ENCODE measurements at places on chromosomes 16 and 17.

DNA sequence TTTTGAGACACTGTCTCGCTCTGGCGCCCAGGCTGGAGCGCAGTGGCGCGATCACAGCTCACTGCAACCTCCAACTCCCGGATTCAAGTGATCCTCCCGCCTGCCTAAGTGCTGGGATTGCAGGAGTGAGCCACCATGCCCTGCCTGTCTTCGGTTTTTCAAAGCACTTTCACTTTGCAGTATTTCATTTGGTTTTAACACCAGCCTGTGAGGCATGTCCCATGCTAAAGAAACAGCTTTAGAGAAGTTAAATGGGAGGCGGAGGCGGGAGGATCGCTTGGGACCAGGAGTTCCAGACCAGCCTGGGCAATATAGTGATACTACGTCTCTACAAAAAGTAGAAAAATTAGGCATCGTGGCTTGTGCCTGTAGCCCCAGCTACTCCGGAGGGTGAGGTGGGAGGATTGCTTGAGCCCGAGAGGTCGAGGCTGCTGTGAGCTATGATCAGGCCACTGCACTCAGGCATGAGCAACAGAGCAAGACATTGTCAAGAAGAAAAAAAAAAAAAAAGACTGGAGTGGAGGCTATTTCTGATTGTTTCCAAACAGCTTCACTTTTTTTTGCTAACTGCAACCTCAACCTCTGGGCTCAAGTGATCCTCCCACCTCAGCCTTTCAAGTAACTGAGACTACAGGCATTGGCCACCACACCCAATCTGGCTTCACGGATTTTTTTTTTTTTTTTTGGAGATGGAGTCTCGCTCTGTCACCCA, 1.3 kb downstream of the METTL23 start:
- DNase-seq = no peak

- DNase-seq = no peak
Measured at GRCh38 chr16:23464196-23464595, 11.2 kb upstream of the COG7 start.

DNA sequence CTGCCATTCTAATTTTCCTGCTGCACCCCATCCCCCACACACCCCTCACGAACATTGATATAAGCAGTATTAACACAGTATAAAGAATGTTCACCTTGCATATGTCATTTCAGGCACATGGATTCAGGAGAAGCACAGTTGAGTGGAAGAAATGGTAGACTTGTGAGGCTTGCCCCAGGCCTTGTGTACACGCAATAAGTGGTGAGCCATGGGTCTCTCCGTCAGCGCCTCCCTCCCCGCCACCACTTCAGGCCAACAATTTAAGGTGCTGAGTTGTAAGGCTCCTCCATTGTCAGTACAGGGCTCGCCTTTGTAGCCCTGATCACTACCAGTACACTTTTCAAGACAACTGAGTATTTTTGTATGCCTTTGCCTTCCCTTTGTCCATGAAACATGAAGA, 12.2 kb upstream of the CLEC18C start:
- DNase-seq = no peak

DNA sequence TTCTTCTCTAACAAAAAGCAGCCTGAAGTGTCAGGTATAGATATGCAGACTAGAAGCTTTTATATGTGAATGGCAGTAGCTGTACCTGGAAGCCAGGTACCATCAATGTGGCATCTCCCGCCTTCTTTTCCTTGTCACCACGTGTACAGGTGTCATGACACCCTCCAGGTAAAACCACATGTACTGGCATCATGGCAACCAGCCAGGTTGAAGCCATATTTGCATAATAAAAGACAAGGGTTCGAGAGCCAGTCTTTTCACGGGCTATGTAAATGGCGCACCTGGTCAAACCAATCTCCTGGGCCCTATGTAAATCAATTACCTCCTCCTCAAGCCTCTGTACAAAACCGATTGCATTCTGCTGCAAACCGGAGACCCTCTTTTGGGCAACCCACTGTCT, 541.3 kb downstream of the CDH11 start:
- no peak for DNase-seq

GRCh38 chr17:78044280-78044835, 84.2 kb downstream of the TMC6 start:
- DNase-seq = no peak

- DNase-seq = no peak
Measured at GRCh38 chr17:70796757-70797156, 627.4 kb downstream of the KCNJ2 start.

DNA sequence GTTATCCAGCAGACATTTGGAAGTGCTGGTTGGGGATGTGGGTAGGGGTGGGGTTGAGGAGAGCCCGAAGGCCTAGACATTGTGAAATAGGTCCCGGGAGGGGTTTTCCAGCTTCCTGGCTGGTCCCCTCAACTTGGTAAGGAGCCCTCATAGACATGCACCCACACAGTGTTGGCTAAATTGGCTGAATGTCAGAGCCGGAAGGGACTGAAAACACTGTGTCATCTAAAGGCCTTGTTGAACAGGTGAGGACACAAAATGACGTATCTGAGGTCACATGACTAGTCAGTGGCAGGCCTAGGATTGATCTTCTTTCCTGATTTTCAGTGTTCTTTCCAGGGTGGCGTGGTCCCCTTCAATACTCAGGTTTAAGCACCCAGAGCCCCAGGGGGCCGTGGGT, 27.6 kb downstream of the ITGB3 start:
- no peak for DNase-seq

- no peak for DNase-seq
Measured at GRCh38 chr17:12637015-12637414, 28.7 kb upstream of the MYOCD start.

GRCh38 chr17:54785643-54786268, 114.9 kb upstream of the TOM1L1 start:
- no peak for DNase-seq

DNA sequence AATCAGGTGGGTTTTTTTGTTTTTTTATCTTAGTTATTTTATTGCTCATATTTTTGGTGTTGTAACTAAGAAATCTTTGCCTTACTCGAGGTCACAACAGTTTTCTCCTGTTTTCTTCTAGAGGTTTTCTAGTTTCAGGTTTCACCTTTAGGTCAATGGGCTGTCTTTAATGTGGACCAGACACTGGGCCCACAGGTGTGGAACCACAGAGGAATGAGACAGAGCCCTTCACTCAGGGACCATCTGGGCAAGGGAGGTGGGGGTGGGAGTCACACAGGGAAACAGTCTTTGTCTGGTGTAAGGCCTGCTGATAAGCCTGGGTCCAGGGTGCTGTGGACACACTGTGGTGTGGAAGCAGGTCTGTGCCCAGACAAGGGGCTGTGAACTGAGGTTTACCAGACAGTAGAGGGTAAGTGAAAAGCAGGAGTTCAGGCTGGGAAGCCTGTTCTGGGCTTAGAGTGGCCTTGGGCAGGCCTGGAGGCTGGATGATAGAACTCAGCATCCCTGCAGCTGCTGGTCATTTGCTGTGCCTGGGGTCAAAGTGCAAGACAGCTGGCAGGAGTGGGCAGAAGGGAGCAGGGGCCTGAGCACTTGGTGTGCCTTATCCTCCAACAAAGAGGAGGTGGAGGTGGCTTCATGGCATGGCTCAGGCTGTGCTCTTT, 75.6 kb downstream of the SPECC1 start:
- no peak for DNase-seq

DNA sequence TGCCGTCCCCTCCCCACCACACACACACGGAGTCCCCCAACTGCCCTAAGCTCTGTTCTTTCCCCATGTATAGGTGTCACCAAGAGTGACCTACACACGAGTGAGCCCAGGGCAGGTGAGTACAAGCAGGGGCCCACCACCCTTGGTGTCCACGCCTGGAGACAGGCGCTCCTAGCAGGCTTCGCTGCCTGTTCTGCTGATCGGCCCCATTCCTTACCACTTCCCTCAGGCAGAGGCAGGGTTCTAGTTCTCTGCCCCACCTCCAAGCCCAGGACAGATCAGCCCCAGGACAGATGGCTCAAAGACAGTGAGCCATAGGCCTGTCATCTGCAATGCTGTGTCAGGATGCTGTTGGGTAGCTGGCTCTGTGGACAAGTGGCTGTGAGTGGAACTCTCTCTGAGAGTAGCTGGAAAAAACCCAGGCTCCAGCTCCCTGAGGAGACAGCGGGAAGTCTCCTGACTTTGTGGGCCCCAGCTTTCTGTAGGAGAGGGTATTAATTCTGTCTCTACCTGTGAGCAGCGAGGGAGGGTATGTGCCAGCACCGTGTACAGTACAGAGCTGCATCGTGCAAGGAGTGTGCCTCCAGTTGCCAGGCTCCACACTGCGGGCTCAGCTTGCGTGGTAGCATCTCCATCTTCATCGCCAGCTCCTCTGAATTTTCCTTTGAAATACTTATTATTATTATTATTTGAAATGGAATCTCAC, 897 bp downstream of the TP53I13 start:
- DNase-seq = no peak

DNA sequence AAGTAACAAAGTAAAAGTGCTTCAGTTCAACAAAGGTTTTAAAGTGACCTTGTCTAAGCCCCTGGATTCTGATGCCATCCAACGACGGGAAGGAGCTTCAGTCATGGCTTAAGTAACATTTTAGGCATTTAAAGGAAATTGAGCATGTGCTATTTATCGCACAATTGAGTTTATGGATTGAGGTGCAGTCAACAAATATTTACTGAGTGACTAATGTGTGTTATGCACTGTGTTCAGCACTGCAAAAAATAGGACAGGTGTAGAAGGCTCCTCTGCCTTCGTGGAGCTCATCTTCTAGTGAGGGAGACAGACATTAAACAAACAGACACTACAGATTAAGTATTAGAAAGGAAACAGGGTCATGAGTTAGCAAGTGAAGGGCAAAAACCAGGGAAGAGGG, 12.5 kb downstream of the TMIGD1 start:
- no peak for DNase-seq

DNA sequence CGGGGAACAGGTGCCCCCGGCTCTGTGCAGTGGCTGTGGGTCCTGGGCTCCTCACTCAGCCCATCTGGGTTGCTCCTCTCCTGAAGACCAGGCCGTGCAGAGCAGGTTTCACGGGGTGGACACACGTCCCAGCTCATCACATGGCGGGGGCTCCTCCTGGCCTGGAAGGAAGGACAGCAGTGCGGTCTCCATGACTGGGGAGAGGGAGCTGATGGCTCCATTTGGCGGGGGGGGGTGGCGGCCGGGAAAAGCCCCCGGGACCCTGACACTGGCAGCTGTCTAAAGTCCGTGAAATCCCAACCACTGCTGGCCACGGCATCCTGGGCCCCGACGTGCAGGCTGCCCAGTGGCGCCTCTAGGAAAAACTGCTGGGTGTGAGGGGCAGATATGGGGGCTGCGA, 19.0 kb downstream of the SOX8 start:
- DNase-seq = no peak

DNA sequence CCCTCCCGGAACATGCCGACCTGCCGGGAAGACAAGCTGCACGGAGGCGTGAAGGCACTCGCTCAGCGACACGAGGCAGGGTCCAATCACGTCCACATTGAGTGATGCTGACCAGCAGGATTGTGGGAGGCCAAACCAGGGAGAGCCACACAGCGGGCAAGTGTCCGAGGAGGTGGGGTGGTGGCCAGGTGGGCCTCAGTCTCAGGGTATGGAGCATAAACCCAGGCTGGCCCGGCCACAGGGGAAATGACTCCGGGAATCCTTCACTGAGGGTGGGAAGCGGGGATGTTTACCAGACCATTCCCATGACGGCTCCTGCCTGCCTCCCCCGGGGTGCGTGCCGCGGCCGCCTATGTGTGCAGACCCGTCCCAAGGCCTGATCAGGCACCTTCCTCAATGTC, 62.5 kb downstream of the RPH3AL start:
- DNase-seq = no peak

GRCh38 chr16:87463722-87464690, 28.8 kb downstream of the ZCCHC14 start:
- DNase-seq = no peak

DNA sequence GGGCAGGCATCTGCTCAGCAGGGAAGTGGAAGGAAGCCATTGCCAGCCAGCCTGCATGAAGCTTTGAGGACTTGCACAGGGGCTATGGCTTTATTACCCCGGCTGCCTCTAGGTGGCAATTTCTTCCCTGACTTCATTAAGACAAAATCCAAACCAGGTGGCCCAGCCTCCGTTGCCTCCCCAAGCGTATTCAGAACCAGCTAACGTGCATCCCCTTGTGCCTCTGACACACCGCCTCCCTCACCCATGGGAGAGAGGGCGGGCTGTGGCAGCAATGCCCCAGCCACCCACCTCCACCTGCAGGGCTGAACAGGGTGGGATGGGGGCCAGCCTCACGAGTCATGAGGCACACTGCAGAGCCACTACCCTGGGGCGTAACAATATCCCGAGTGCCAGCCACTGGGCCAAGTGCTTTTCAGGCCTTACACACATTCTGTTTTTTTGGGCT, 6.8 kb downstream of the KIFC3 start:
- DNase-seq = peak; percentile 5

- no peak for DNase-seq
Measured at GRCh38 chr17:78357672-78358537, 2.0 kb downstream of the SOCS3 start.

DNA sequence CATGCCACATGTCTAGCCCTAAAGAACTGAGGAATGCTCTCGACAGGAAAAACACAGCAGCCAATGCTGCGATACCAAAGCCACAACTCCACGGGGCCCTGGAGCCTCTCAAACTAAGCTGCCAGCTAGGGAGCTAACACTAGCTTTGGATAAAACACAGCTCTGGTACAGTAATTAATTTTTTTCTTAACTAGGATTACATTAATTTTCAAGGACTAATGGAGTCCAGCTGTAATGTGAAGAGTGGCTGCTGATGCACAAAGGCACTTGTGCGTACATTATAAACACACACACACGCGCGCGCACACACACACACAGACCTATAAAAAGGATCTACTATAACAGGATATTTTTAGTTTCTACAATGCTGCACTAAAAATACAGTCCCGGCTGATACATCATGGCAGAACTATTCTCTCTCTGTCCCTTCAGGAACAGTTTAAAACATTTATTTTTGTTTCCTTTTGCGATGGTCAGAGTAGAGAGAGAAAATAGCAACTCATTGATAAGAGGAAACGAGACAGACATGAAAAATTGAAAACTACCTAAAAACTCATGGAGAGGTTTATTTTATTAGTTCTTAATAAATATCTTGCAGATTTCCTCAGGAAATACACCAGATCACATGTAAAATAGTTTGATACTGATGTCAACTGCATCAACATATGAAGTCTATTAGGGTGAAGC, 88.5 kb downstream of the SMG6 start:
- no peak for DNase-seq

- DNase-seq = no peak
Measured at GRCh38 chr16:82735186-82735585, 108.4 kb downstream of the CDH13 start.

- DNase-seq = no peak
Measured at GRCh38 chr17:40648384-40648968, 858 bp upstream of the SMARCE1 start.
